ENCODE measurements at places on chromosomes 12 and 14. TPM values are rescaled to one million over a fixed set of nuclear protein-coding genes. Genes with fewer than 3 reads are reported as not detected.

DNA sequence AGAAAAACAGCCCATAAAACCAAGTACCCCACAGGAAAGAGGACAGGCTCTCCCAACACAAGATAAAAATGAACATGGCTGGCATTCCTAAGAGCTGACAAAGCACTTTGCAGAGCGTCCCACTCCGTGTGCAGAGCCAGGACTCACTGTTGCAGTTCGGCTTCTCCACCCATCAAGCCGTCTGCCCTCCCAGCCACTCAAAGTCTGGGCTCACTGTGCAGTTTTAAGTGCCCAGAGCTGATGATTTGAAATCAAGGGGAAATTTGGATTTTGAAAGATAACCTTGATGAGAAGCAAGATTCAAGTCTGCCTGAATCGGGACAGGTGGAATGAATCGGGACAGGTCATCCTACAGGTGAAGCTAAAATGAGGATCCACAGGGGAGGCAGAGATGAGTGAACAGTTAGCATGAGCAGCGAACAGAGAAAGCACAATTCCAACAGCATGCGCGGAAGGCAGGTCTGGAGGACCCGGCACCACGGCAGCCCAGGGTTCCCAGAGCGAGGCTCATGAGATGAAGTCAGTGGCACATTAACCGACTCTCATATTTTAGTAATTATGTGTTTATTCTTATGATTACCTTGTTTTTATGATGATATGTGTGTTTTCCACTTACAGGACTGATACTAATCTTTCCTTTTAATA lies 39.8 kb upstream of the GPR68 start:
- no peak for DNase-seq
- H3K4me1 ChIP-seq = peaks cover 5% of the 10 kb centered on the region
- H3K4me3 ChIP-seq = no peak overlapping the region
- peaks cover 77% of the 10 kb centered on the region for H3K36me3 ChIP-seq
- no peaks in the 10 kb centered on the region for H3K27me3 ChIP-seq
- peak overlapping the region; percentile 8 for H3K27ac ChIP-seq

Gene FITM1
- not detected for total RNA-seq

DNA sequence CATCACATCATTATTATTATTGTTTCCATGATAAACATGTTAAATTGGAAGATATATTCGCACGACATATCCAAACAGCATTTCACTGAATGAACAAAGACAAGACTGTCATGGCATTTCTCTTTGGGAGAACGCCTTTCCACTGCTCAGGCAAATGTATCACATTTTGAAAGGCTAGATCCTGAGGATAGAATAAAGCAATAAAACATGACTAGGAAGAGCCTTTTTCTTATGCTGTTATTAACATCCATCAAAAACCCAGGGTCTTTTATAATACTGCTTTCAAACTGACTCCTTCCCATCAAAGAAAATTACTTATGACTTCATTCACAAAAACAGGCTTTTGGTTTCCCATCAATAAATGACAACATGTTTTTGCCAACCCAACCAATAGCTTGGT lies 630.9 kb downstream of the TMTC2 start:
- H3K4me3 ChIP-seq = no peak overlapping the region
- no peaks in the 10 kb centered on the region for H3K36me3 ChIP-seq
- no peaks in the 10 kb centered on the region for H3K4me1 ChIP-seq
- no peak for DNase-seq

DNA sequence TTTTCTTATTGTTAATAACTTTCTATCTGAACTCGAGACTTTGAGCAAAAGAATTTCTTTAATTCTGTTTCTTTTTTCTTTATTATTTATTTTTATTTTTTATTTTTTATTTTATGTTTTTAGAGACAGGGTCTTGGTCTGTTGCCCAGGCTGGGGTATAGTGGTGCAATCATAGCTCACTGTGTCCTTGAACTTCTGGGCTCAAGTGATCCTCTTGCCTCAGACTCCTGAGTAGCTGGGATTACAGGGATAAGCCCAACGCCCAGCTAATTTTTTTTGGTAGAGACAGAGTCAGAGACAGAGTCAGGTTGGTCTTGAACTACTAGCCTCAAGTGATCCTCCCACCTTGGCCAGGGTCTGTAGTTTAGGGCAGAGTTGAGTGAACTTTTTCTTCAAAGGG lies 18.5 kb downstream of the METAP2 start:
- no peaks in the 10 kb centered on the region for H3K4me1 ChIP-seq
- no peak overlapping the region for H3K4me3 ChIP-seq
- H3K27me3 ChIP-seq = no peaks in the 10 kb centered on the region
- peaks cover 45% of the 10 kb centered on the region for H3K36me3 ChIP-seq

GRCh38 chr12:27013611-27014084 lies 536 bp downstream of the TM7SF3 start:
- H3K27me3 ChIP-seq = no peaks in the 10 kb centered on the region
- H3K4me3 ChIP-seq = peak overlapping the region; percentile 85
- H3K4me1 ChIP-seq = peaks cover 46% of the 10 kb centered on the region
- DNase-seq = no peak

DNA sequence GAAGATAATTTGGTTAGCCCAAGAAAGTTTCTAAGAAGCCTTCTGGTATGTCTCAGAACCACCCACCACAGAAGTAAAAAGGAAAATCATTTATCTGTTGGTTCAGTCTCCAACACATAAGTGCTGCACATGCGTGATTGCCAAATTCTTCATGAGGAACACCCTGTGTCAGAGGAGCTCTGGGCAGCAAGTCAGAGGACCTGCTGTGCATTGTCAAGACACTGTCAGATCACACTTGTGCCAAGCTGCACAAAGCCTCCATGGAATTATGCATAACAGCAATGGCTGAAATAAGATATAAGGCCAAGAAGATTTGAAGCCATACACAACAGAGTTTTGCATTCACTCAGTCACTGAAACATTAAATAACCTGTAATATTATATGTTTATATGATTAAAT lies 1304.7 kb upstream of the FLRT2 start:
- H3K27ac ChIP-seq = no peak overlapping the region
- no peak for DNase-seq
- no peaks in the 10 kb centered on the region for H3K27me3 ChIP-seq
- no peaks in the 10 kb centered on the region for H3K4me1 ChIP-seq

GRCh38 chr12:121167951-121168350 lies 35.3 kb downstream of the P2RX7 start:
- no peaks in the 10 kb centered on the region for H3K4me1 ChIP-seq
- no peak overlapping the region for H3K27ac ChIP-seq
- no peak overlapping the region for H3K4me3 ChIP-seq
- H3K36me3 ChIP-seq = peaks cover 24% of the 10 kb centered on the region
- DNase-seq = no peak

GRCh38 chr12:13326076-13326475 lies 129.6 kb downstream of the EMP1 start:
- H3K27me3 ChIP-seq = peaks cover 6% of the 10 kb centered on the region
- no peaks in the 10 kb centered on the region for H3K4me1 ChIP-seq
- H3K4me3 ChIP-seq = no peak overlapping the region
- no peak overlapping the region for H3K27ac ChIP-seq
- DNase-seq = no peak

Gene RPL41
- 5,251 TPM for total RNA-seq

Gene PTPRQ
- not detected for total RNA-seq

DNA sequence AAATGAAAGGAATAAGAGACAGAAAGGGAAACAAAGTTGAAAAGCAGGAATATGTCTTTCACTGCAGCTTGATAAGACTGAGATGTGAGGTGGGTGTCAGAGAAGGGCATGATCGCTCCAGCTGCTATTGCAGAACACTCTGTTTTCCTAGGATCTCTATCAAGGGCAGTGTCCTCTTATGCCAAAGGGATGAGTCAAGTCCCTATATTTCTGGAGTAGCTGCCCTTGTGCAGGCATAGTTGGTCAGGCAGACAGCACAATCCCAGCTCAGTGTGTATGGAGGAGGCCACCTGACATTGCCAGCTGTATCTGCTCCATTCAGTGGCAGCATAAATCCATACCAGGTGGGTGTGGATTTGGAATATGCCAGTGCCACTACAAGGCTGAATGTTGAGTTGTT lies 101.6 kb downstream of the DAD1 start:
- DNase-seq = no peak
- H3K27ac ChIP-seq = peak overlapping the region; percentile 98
- no peaks in the 10 kb centered on the region for H3K27me3 ChIP-seq
- H3K4me3 ChIP-seq = peak overlapping the region; percentile 87
- peaks cover 69% of the 10 kb centered on the region for H3K36me3 ChIP-seq
- peaks cover 2% of the 10 kb centered on the region for H3K4me1 ChIP-seq

DNA sequence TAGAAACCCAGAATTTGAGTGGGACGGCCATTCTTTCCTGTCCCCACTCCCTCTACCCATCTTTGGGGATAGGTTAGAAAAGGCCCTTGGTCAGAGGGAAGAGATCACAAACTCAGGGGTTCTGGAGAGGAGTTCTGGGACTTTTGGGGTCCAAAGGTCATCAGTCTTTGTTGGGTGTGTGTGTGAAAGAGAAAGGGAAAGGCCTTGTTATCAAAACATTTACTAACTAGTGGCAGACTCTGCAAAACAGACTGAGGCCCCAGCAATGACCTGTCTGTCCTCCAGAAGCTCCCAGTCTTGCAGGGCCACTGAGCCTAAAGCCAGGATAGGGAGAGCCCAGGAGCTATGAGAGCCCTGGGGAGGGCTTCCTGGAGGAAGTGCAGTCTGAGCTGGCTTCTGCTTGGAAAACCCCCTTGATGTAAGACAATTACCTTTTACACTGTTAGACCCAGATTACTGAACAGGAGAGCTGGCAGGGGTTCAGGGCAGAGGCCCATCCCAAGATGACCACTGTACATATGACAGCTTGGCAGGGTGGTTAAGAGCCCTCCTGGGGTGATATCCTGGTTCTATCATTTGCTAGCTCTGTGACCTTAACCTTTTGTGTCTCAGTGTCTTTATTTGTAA lies 429.1 kb upstream of the CCDC196 start:
- no peak overlapping the region for H3K4me3 ChIP-seq
- H3K27ac ChIP-seq = no peak overlapping the region
- H3K27me3 ChIP-seq = no peaks in the 10 kb centered on the region

DNA sequence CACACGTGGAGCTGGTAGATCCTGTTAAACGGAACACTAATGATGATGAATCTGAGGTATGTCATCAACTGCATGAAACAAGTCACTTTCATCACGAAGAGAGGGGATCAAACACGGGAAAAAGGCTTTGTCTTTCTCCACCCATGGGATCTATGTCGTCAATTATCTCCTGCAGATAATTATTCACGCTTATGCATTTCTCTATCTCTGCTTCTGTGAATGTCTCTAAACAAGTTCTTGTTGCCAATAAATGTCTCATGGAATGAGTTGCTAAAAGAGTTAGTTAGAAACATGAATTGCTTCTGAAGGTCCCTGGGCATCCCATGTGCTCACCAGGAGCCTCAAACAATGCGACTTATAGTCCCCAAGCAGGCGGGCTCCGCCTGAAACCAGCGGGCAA lies 1228.2 kb upstream of the TMEM132C start:
- no peak overlapping the region for H3K27ac ChIP-seq
- no peak for DNase-seq
- peaks cover 5% of the 10 kb centered on the region for H3K27me3 ChIP-seq
- H3K4me1 ChIP-seq = no peaks in the 10 kb centered on the region

- H3K27ac ChIP-seq = no peak overlapping the region
- no peaks in the 10 kb centered on the region for H3K36me3 ChIP-seq
- no peaks in the 10 kb centered on the region for H3K4me1 ChIP-seq
- no peak overlapping the region for H3K4me3 ChIP-seq
- no peak for DNase-seq
- no peaks in the 10 kb centered on the region for H3K27me3 ChIP-seq
Observed at GRCh38 chr14:104948736-104949031, 24.0 kb downstream of the PLD4 start.

DNA sequence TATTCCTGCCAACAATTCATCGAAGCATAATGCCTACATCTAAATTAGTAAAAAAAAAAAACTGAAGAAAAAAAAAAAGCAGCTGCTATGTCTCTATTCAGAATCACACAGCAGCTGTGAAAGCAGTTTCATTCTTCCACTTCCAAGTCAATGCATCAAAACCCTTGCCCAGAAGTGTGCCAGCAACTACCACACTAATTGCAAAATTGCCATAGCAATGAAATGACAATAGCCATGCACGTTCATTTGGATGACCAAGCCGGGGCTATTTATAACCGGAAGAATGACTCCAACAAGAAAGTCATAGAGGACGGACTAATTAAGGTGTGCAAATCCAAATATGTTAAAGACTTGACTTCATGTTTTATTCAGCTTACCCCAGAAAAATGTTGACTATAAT lies 42.5 kb downstream of the SLC2A13 start:
- no peaks in the 10 kb centered on the region for H3K36me3 ChIP-seq
- no peak for DNase-seq
- H3K27ac ChIP-seq = no peak overlapping the region

DNA sequence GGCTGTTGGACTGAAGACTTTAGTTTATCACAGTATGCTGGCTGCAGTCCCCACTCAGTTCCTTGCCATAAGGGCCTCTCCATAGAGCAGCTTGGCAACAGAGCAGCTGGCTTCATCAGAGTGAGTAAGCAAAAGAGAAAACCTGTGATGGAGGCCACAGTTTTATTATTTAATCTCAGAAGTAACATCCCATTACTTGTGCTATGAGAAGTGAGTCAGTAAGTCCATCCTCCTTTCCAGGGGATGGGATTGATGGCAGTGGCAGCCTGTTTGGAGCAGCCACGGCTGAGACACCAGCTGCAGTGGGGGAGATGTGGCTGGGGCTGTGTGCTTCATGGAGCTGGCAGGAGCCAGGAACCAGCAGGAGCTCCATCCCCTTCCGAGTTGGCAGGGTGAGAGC lies 138.5 kb upstream of the SRRM4 start:
- no peaks in the 10 kb centered on the region for H3K36me3 ChIP-seq
- H3K4me1 ChIP-seq = no peaks in the 10 kb centered on the region
- no peak overlapping the region for H3K27ac ChIP-seq
- no peaks in the 10 kb centered on the region for H3K27me3 ChIP-seq
- DNase-seq = no peak

Gene MGAT4C
- total RNA-seq = not detected
